ENCODE measurements at places on chromosomes 6 and 20.

- DNase-seq = no peak
Measured at GRCh38 chr20:62011938-62012534, 53.6 kb downstream of the TAF4 start.

GRCh38 chr6:160430203-160430602 lies 82.0 kb downstream of the SLC22A3 start:
- no peak for DNase-seq

DNA sequence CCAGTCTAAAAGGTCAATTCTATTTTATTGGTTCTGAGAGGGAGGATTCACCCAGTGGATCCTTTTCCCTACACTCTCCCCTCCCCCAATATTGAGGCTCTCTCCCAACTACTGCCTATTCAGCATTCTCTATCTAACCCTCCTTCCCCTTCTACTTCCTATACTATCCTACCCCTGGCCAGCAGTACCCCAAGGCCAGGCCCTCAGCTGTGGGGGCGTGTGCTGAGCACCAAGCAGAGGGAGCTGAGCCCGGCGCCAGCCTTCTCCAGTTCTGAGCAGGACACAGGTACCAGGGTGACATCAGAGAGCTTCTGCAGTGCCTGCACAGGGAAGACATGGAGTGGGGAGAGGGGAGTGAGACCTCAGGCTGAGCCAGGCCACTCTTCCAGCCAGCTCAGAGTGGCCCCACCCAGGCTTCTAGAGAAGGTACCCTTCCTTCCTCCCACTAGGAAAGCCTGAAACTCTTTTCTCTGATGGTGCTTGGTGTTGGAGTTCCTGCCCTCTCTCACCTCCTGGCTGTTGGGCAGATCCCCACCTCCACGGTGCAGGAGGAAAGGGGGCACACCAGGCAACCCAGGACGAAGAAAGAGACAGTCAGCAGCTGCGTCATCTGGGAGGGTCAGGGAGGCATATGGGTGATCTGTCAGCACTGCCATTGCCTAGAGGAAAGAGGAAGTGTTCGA lies 1.9 kb downstream of the DDAH2 start:
- no peak for DNase-seq

DNA sequence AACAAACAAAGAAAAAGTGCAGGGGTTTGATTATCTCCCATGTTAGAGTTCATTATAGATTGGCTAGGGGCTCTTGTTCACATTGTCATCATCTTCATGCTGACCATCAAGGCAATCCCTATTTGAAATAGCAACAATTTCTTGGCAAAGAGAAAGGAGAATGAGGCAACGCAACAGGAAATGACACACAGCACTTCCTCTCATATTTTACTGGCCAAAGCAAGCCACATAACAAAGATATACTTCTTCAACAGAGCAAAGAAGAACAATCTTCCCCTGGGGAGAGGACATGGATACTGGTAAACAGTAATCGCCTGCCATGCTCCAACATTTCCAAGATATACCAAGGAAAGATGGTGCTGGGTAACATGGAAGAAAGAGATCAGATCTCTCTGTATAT lies 29.8 kb downstream of the EPM2A start:
- DNase-seq = no peak

DNA sequence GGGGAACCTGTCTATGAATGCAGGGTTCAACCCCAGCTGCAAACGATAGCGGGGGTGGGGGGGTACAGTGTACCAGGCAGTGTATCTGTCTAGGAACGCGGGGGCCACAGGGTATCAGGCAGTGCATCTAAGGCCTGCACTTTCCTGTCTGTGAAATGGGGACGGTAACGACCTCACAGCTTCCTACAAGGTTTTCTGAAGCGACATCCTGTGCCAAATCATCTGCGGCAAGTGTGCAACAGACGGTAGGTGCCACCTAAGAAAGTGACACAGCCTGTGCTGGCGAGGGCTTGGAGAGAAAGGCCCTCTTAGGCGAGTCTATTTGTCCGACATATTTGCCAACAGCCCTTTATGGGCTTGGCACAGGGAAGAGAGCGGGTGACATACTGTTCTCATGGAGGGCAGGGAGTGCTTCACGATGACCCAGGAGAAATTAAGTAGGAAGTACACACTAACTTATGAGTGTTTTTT lies 3.8 kb downstream of the DIDO1 start:
- no peak for DNase-seq

DNA sequence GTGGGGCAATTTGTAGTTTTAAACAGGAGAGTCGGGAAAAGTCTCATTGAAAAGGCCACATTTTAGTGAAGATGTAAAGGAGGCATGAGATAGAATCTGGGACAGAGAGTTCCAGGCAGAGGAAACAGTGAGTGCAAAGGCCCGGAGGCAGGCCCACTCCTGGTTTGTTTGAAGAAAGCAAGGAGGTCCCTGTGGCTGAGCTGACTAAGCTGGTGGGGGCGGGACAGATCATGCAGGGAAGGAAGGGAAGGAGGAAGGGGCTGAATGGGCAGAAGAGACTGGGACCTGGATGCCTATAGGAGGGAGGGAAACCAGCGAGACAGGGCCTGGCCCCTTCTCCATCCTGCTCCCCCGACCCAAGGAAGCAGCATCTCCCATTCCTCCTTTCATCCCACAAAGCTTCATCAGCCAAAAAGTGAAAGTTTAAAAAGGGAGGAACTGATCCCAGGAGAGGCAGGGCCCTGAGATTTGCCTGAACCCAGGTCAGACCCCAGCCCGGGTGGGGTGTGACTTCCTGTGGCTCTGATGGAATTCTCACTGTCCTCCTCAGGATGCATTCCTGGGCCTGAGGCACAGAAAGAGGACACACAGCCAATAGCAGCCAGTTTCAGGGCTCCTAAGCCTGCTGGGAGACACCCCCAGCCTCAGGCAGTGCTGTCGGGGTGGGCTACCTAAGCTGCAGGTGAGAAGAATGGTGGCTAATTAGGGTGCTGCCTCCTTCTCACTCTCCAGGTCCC lies 54.2 kb upstream of the SIRPA start:
- no peak for DNase-seq

GRCh38 chr20:59802018-59802417 lies 131.4 kb downstream of the SYCP2 start:
- DNase-seq = no peak

Data from SK-N-DZ (cell line).